MV-4-11 (cell line): ENCODE measurements at places on chromosomes 3 and 15.

DNA sequence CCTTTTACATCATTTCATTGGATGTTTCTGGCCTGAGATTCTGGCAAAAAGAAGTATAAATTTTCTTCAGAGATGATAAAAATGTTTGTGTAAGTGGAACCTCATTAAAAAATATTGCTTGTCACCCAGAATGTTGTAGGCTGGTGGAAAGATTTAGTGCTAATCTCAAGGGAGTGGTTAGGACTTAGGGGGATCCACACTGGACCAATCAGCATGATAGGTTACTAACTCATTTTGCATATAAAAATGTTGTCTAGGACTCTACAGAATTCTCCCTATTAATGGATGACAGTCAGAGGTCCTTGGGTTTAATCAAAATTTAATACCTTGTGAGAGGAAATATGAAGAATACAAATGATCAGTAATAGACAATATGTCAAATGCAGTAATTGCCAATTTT is 108.6 kb upstream of the TNIK start:
- no peak for DNase-seq

DNA sequence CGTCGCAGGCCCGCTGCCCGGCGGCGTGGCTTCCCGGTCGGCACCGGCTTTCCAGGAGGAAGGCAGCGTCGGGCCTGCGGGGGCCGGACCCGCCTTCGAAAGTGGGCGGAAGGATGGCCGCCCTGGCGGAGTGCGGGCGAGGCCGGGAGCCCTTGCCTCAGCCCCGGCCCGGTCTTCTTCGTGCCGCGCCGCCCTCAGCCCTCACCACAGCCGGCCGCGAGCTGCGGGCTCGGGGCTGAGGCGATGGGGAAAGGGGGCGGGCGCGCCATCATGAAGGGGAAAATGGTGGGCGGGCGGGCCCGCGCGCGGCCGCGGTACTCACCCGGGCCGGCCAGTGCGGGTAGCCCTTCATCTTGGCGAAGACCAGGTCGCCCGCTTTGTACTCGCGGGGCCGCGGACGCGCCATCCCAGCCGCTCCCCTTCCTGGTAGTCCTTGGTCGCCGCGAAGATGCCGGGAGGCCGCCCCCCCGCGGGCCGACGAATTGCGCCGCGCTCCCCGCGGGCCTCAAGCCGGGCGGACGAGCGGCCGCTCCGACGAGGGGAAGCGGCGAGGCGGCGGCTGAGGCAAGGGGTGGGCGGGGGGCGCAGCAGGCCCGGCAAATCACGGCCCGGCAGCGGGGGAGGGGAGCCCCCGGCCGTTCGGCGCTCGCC is 489 bp downstream of the HDGFL3 start:
- DNase-seq: no peak

GRCh38 chr3:141306922-141307321 is 61.4 kb upstream of the ZBTB38 start:
- peak; percentile 1 for DNase-seq

DNA sequence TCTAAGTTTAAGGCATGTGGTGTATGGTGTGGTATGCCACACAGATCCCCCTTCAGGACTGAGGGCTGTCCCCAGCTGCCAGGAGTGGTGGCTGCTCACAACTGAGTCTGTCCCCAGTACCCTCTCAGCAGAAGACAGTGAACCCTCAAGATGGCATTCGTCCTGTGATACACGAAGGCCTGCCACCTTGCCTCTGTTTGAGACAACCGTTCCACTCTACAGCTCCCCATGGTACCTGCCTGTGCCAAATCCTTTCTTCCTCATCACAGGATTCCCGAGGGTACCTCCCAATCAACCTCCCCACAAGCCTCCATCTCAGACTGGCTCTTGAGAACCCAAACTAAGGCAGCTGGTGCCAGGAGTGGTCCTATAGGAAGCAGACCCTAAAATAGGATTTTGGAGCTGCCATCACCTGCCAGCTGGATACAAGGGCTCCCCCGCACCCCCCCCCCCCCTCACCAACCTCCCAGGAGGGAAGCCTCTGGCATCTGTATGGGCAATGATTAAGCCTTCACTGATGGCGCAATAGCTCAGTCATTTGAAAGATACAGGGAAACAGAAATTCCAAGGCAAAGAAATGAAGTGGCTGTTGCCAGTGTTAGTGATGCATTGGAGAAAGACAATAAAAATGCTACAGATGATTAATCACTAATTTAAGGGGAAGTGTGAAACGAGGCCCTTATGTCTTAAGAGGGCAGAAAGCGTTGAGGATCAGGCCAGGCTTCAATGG is 230.0 kb upstream of the LYSMD4 start:
- peak; percentile 68 for DNase-seq

DNA sequence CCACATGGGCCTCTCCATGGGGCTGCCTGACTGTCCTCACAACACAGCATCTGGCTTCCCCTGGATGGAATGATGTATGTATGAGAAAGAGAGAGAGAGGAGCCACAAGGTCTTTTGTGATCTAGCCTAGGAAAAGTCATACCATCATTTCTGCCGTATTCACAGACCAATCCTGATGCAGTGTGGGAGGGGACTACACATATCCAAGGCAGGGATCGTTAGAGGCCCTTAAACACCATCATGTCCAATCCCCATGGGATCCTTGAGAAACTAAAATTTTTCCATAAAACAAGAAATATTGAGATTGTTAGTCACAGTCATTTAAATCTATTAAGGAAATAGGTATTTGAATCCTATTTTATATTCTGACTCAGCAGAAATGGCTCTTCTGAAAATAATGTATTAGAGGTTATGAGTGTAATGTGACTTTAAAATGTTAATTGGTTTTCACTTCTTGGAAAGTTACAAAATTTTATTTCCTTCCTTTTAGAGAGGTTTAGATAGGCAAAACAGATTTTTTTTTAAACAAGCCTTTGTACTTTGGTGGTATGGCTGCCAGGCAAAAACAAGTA is 65.1 kb upstream of the TSC22D2 start:
- DNase-seq: no peak

GRCh38 chr15:71658827-71659729 is 151.3 kb upstream of the NR2E3 start:
- DNase-seq: no peak

- peak; percentile 42 for DNase-seq
Observed at GRCh38 chr3:13650210-13651056, 101.5 kb downstream of the FBLN2 start.

GRCh38 chr3:5445676-5446201 is 258.2 kb downstream of the EDEM1 start:
- no peak for DNase-seq

DNA sequence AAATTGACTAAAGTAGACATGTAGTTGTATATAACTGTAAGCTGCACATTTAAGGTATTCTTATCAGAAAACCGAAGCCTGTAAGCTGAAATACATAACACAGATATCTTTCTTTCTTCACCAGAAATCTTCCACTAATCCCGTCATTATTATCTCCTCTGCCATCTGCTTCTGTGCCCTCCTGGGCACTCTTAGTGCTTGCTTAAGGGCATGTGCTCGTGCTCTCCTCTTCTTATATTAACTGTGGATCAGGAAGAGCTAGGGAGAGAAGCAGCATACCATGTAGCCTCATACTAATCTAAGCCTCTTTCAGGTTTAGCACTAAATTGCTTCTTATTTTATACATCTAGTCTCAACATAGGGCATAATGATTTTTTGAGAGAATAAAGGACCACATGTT is 60.8 kb downstream of the RIOX2 start:
- no peak for DNase-seq

GRCh38 chr15:62756326-62756994 is 286.1 kb upstream of the TPM1 start:
- DNase-seq: no peak

- peak; percentile 32 for DNase-seq
Observed at GRCh38 chr15:74053941-74054529, 28.3 kb downstream of the GOLGA6A start.

DNA sequence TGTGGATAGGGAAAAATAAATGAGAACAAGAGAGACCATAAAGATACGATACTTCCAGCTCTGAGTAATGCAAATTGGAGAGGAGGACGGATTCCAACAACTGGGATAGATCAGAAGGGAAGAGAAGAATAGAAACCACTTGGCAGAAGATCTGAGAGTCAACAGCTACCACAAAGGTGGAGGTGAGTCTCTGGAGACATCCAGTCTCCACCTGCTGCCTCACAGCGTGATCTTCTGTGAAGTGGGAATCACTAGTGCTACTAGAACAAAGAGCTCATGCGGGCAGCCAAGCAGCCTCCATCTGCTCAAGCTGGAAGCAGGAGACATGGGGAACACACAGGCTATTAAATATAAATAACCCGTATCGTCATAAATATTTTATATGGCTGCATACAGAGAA is 558.5 kb upstream of the CFAP20DC start:
- no peak for DNase-seq

- no peak for DNase-seq
Observed at GRCh38 chr3:128083396-128083795, 31.2 kb downstream of the SEC61A1 start.

- DNase-seq: no peak
Observed at GRCh38 chr3:110193074-110193473, 855.7 kb upstream of the DPPA4 start.

DNA sequence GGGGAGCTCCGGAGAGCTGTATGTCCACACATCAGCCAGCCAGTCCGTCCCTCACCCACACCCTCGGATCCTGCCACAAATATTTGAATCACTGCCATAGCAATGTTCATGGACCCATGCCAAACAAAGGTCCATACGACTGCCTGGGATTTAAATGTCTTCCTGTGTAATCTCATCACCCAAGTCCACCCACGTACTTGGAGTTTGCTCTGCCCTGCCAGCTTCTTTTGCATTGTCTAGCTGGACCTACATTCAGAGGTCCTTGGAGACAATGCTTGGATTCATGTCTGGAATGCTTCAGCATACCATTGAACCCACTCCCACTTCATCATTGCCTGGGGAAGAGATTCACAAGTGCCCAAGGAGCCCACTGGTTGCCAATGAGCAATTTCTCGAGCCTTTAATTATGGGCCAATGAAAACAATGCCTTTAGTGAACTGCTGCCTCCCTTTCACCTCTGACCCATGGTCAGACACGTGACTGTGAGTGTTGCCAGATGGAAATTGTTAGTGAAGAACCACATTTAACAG is 90.4 kb upstream of the PHLDB2 start:
- DNase-seq: no peak

GRCh38 chr15:68725736-68726135 is 95.0 kb downstream of the ANP32A start:
- DNase-seq: peak; percentile 93

DNA sequence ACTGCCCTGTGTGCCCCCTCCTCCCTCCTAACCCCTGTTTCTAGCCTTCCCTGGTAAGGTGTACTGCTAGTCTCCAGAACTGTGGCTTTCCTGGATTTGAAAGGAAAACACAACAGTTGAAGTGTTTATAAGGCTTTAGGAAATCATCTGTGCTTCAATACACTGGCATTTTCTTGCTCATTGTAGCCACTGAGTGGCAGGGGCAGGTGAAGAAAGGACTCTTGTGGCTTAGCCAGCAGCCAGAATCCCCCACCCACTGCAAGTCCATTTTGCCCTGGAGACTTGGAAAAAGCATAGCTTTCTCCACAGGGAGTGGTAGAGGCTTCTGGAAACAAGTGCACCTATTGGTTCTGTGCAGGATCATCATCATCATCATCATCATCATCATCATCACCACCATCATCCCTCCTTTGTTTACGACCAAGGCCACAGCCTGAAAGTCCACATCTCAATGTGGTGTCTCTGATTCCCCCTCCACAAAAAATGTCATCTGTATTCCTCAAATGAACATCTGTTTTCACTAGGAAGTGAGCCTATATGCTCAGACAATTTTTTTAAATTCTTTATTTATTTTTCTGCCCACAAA is 33.4 kb downstream of the AQP9 start:
- no peak for DNase-seq
